ENCODE measurements at places on chromosomes 13 and 19.

- DNase-seq: no peak
Measured at GRCh38 chr13:74464670-74465069, 330.5 kb upstream of the KLF12 start.

DNA sequence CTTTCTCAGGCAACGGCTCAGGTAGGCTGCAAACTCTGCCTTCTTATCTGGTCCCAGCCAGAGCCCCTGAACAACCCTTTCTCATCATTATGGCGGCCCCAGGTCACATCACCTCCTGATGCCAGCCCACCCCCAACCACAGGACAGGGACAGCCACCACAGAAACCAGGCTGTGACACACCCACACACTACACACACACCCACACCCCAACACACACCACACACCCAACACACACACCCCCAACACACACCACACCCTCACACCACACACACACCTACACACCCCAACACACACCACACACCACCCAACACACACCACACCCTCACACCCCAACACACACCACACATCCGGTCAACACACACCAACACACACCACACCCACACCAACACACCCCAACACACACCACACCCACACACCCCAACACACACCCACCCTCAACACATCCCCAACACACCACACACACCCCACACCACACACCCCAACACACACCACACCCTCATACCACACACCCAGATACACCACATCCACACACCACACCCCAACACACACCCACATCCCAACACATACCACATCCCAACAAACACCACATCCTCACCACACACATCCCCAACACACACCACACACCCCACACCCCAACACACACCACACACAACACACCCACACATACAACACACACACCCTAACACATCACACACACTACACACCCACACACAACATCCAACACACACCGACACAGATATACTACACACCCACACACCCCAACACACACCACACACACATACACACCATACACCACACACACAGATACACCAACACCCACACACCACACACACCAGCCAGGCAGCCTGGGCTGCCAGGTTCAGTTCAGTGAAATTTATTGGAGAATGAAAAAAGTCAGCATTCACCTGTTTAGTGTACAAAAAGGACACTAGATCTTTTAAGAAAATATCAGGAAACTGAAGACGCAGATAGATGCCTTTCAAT is 4.2 kb upstream of the ISYNA1 start:
- peak; percentile 70 for DNase-seq

GRCh38 chr19:5893907-5894703 is 9.5 kb downstream of the NDUFA11 start:
- DNase-seq: no peak

DNA sequence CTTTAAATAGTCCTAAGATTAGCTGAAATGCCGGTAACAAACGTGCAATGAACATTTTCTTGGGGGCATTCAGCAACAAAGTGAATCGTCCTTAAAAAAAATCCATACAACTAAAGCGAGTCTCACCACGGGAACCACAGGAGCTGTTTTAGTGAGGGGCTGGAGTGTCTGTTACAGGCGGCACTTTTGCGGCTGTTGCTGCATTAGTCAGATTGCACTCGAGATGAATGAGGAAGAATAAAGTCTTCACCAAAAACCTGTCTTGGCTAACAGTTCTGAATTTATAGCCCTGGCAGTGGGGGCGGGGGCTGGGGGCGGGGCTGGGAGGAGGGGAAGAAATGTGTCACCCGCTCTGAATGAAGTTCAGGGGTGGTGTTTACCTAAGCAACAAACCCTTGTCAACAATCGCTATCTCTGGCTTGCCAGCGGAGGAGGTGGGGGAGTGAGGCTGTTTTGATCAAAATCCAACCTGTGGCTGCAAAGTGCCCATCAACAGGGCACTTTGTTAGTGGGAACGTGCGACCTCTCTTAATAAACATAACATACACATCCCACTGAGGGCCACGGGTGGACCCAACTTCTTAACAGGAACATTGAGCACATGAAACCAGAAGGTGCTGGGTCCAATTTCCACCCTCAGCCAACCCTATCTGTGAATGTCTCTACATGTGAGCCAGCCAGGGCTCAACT is 44.5 kb downstream of the RFX2 start:
- DNase-seq: peak; percentile 73

DNA sequence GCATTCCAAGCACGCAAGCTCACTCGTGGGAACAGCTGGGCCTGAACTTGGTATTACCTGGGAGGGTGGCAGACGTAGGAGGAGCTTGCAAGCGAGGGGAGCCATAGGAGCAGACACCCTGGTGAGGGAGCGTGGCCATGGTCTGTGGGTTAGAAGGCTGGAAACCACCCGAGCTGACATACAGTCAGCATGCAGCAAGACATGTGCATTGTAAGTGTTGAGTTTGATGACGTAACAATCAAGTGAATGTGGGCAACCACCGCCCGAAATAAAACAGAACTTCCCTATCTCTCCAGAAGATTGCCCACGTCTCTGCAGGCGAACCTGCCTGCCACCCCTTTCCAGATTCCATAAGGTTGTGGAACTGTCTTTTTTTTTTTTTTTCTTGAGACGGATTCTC is 26.8 kb downstream of the UBXN6 start:
- DNase-seq: peak; percentile 23

GRCh38 chr19:28322491-28322890 is 890.5 kb downstream of the UQCRFS1 start:
- DNase-seq: no peak

GRCh38 chr13:58531614-58532013 is 900.1 kb downstream of the PCDH17 start:
- DNase-seq: no peak

DNA sequence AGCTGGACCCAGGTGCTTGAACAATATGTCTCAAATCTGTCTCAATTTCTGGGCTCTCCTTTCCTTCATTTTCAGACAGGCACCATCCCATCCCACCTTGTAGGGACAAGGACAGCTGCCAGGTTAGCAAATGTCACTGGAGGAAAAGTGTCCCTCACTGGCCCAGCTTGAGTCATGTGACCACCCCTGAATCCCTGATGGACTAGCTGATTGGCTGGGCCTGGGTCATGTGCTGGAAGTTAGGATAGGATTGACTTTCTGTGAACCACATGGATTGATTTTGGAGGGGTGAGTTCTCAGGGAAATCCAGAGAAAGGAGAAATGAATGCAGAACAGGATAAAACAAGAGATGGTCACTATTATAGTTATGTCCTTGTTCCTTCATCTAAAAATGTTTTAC is 28.2 kb upstream of the FXYD3 start:
- DNase-seq: no peak

GRCh38 chr19:35915443-35915842 is 7.3 kb upstream of the TYROBP start:
- no peak for DNase-seq

DNA sequence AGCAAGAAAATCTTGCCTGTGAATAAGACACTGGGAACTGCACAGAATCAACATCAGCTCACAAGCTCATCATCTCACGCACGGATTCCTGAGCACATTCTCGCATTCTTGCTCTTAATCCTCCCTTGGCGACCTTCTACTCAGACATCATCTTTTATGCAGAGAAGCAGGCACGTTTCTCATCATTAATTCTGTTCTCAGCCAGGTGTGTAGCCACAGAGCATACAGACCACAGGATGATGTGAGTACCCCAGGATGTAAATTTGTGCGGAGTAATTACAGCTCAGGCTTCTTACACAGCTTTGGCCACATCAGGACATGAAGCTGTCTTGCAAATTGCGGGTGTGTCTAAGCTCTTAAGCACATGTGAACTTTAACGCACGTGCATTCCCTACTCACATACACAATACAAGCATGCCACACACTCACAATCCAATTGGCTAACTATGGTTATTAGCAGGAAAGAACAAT is 36.5 kb upstream of the SACS start:
- DNase-seq: no peak

GRCh38 chr19:18494267-18494607 is 27.6 kb downstream of the ELL start:
- DNase-seq: no peak

GRCh38 chr19:46753420-46754155 is 7.3 kb upstream of the STRN4 start:
- peak; percentile 75 for DNase-seq

- no peak for DNase-seq
Measured at GRCh38 chr19:6639439-6639838, 30.5 kb downstream of the TNFSF14 start.

GRCh38 chr13:41709511-41709910 is 251.4 kb downstream of the VWA8 start:
- no peak for DNase-seq

GRCh38 chr13:28333204-28333881 is 161.6 kb downstream of the FLT1 start:
- DNase-seq: no peak

DNA sequence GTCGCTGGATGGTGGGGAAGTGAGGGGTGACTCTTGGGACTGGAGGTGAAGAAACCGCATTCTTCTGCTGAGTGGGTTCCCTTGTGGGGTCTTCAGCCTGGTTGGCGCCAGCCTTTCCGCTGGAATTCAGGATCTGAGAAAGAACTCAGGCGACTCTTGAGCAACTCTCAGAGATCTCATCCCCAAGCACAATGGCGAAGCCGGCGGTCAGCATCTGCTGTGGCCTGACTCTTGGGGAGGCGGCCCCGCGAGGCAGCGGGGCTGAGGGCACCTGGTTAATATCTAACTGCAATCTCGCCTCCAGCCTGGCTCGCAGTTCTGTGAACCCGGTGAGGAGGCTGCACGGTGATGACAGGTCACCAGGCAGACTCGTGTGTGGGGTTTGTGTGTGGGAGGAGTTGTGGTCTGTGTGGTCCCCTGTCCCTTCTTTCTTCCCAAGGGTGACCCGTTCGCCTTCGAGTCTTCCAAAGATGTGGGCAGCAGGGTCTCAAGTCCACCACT is 883 bp downstream of the ZNF441 start:
- peak; percentile 12 for DNase-seq

GRCh38 chr19:45293682-45294081 is 29.0 kb downstream of the CKM start:
- DNase-seq: no peak

DNA sequence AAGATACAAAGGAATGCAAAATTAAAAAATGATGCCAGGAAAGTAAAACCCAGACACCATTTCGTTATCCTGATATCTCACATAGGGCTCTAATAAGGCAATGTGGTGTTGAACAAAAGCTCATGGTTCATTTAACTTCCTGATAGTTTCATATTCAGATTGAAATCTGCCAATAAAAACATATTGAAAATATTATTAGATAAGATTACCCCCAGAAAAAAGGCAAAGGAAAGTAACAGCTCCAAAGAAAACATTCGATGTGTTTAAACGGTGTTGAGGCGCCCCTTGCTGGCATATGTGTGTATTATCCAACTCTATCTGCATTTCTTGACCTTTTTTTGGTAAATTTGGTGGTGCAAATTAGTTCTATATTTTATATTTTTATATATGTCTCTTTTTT is 75.9 kb downstream of the ESD start:
- DNase-seq: peak; percentile 49

- DNase-seq: no peak
Measured at GRCh38 chr13:95241321-95241720, 59.9 kb downstream of the ABCC4 start.

DNA sequence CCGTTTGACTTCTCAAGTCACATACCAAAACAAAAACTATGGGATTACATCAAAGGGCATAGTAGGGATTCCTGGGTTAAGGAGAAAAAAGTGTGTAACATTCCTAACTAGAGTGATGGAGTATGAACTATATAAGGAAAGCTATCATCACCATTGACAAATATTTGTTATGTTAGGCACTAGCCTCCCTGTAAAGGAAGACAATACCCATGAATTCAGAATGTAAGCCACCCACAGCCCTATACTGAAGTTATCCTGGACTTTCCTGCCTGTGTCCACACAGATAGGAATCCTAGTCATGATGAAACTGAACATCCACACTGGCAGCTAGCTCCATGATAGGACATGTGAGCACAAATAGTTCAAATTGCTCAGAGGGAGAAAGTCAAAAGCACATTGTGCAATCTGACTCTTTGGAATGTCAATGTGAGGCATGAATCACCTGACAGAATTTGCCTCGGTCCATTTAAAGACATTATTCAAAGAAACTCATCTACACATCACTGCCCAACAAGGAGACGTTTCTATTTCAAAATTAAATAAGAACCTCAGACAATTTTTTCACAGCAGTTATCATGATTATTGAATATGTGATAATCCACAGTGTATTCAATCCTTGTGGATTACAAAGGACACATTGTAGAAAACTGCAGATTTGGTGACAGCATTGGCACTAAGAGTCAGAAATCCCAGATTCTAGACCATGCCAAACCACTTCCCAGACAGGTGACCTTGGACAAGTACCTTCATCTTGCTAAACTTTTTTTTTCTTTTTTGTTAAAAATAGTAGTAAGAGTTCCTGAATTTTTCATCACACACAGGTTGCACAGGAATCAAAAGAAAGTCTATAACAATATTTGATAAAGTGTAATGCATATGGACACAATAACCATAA is 529.3 kb downstream of the IRS2 start:
- DNase-seq: no peak

GRCh38 chr13:106350208-106350607 is 185.3 kb downstream of the EFNB2 start:
- DNase-seq: no peak

DNA sequence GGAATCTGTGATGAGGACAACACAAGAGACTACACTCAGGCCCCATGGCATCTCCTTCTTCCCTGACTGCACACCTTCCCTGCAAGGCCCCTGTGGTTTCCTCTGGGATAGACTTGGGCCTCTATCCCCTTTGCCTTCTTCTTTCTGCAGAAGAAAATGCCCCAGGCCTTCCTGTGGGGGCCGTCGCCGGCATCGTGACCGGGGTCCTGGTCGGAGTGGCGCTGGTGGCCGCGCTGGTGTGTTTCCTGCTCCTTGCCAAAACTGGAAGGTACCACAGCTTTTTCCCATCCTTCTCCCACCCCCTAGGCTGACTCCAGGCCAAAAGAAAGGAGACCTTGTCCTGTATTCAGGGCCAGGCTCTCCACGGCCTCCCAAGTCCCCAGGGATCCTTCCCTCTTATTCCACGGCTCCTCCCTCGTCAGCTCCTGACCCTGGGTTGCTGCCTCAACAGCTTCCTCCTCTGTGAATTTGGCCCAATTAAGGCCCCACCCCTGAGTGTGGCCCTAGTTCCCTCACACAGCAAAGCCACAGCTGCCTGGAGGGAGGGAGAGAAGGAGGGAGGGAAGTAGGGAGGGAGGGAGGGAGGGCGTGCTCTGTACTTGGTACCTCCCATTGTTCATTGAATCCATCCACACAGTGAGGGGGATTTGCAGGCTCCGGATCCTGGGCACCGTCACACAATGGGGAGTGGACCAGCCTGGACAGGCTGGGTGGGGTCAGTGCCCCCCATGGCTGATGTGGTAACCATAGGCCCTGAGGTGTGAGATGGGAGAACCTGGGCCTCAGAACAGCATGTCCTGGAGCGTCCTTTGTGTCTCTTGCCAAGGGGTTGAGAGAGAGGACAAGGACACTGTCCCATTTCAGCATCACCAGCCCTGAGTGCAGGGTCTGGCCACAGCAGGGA is 12.5 kb downstream of the CEACAM3 start:
- no peak for DNase-seq

DNA sequence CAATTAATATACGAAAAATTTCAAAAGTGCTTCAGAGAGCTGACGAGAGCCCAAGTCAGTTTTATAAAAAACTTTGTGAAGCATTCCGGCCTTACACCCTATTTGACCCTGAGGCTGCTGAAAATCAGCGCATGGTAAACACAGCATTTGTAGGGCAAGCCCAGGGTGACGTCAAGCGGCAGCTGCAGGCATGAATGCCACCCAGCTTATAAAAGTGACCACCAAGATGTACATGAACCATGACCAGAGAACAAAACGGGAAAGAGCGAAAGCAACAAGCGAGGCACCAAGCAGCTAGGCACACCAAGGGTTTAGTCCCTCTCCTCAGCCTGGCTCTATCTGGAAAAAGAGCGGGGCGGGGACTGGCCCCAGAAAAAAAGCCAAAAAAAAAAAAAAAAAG is 6.0 kb downstream of the SIGLEC11 start:
- no peak for DNase-seq
